Skeletal muscle cell (primary cell): ENCODE measurements at places on chromosomes 13 and 19.

- DNase-seq: no peak
Measured at GRCh38 chr19:33254245-33254824, 28.7 kb upstream of the SLC7A10 start.

- DNase-seq: no peak
Measured at GRCh38 chr13:111027458-111028439, 87.4 kb upstream of the ARHGEF7 start.

DNA sequence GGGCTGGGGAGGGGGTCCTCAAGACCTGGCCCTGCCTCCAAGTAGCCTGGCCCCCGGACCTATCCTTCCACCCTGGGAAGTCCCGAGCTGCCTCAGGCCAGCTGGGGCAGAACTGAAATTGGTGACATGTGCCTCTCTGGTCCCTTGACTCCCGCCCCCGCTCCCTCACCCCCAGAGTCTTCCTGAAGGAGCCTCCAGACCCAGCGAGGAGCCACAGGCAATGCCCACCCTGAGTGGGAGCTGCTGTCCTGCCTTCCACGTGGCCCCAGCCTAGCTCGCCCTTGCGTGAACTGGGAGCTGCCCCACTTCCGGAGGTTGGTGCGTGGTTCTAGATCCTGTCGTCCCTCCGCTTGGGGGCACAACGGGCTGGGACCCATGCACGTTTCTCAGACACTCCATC lies 34.6 kb downstream of the CEBPA start:
- no peak for DNase-seq

DNA sequence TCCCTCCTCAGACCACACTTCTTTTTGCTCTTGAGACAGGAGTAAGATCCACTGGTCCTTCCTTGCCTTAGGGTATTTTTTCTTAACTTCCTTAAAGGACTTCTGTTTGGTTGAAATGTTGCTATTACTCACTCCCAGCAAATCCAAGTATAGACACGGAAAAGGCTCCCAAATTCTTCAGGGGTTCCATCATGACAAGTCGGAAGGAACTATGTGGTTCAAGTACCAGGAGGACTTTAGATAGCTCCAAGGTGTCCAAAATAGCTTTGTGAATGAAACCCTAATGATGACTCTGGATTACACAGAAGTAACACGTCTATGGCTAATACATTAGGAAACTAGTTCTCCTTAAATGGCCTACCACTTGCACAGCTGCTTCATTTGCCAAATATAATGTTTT lies 238.7 kb downstream of the KCTD12 start:
- DNase-seq: no peak

GRCh38 chr13:84870190-84870589 lies 929.0 kb downstream of the SLITRK6 start:
- DNase-seq: no peak

GRCh38 chr13:90577726-90578125 lies 769.8 kb upstream of the MIR17HG start:
- DNase-seq: no peak
